Esophagus mucosa (tissue), 1 donor: ENCODE measurements at places on chromosomes 12 and 14.

DNA sequence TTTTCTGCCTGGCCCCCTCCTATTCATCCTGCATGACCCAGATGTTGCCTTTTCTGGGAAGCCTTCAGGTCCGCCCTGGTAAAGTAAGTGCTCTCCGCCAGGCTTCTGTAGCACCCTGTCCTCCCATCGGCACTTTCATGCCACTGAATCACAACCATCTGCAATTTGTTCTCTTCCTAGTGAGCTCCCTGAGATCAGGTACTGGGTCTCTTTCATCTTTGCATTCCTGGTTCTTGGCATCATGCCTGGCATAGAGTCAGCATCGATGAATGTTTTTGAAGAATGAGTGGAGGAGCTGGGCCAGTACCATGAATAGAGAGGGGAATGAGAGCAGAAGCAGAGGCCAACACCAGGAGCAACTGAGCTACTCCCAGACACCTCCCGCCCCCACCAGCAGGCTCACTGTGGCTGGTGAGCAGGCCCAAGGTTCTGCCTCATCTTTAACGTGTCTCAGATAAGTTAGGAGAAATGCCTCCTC lies 13.1 kb downstream of the ZDHHC22 start:
- no peak for ATAC-seq

DNA sequence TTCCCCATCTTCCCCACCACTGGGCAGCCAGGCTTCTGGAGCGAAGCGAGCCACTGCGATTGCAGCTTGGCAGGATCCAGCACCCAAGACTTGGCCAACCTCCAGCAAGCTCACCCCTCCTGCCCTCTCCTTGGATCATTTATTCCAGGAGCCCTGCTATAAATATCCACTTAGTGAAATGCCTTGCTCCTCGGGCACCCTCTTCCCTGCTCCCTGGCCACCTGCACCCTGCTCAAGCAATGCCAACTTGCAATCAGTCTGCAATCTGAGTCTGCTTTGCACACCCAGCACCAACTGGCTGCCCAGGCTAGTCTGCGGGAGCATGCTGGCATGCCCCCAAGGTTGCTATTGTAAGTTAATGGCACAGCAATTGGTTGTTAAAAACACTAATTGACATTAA lies 666.0 kb downstream of the MED13L start:
- no peak for ATAC-seq

GRCh38 chr12:120959111-120959878 lies 19.0 kb upstream of the HNF1A start:
- ATAC-seq: no peak

DNA sequence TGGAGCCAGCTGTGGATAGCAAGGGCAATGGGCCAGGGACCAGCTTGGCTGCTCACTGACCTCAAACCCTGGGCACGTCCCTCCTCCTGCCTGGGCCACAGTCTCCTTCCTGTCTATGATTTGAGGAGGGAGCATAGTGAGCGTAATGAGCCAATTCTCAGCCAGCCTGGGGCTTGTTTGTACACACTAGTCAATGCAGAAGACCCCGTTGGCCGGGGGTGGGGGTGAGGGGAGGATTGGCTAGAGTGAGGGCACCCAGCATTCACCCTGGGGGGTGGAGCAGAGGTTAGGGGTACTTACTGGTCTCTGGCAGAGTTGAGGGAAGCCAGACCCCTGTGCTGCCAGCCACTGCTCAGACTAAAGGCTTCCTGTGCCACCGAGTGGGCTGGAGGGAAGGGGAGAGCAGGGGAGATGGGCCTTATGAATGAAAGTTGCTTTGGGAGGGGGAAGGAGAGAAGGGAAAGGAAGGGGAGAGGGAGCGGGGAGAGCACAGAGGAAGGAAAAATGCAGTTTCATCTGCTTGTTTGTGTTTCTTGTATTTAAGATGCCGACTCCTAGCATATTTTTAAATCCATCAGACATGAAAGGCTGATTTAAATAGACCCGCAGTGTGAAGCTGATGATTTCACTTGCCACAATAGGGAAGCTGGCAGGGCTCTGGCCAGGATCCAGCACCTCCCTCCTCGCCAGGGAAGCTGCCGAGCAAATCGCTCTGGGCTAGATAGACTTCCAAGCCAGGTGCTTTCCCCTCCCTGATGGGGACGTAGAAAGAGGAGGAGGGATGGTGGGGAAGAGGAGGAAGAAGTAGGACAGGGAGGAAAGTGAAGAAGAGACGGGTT lies 114.0 kb downstream of the PRMT8 start:
- ATAC-seq: no peak

DNA sequence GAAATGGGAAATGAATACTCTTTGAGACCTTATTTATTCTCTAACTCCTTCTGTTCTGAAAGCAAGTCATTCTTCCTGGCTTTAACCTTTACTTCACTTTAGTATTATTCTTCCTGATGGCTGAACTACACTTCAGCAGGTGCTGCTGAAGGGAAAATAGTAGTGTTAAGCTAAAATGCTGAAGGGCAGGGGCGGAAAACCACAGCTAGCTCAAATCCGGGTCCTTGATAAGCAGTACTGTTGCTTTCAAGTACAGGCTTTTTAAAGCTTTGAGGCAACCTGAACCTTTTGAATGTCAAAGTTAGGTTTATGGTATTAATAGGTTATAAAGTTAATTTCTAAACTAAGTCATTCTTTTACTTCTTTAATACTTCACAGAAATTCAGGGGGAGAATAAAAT lies 10.7 kb downstream of the CCDC196 start:
- no peak for ATAC-seq

DNA sequence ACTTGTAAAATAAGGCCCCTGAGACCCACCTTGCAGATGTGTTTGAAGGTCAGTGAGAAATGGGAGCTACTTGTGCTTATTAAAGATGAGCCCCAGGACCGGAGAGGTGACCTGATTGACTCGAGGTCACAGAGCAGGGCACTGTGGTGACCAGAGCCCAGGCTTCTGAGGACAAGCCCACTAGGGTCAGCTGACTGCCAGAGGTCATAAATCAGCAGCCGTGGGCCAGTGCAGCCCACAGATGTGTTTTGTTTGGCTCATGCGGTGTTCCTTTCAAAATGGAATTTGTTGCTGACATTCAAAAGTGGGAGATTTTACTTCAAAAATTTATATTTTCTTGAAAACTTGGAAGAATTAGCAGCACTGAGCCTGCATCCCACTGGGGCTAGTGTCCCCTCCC lies 24.5 kb downstream of the JDP2 start:
- no peak for ATAC-seq

- no peak for ATAC-seq
Observed at GRCh38 chr14:100523131-100523842, 63.9 kb downstream of the BEGAIN start.

DNA sequence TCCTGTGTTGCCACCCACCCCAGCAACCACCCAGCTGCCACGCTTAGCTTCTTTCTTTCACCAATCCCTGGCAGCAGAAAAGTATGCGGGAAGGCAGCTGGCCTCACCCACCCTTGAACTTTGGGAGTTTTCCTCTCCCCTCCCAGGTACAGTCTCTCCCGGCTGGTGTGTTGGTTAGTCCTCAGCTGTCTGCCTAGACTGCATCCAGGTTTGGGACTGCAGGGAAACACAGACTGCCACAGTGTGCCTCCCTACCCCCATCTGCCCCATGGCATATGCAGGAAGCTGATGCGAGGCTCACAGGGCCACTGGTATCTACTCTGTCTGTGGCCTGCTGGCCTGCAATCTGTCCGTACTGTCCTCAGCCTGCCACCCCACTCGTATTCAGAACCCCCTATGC lies 2.1 kb downstream of the CD9 start:
- peak; percentile 2 for ATAC-seq

GRCh38 chr12:54379398-54380201 lies 4.9 kb downstream of the ZNF385A start:
- ATAC-seq: peak; percentile 65

- no peak for ATAC-seq
Observed at GRCh38 chr12:121224591-121224990, 14.7 kb downstream of the P2RX4 start.

- ATAC-seq: no peak
Observed at GRCh38 chr14:38549564-38549963, 293.7 kb upstream of the CLEC14A start.

GRCh38 chr14:90897022-90897421 lies 80.8 kb upstream of the TTC7B start:
- ATAC-seq: no peak

GRCh38 chr14:87325741-87326140 lies 667.2 kb downstream of the GALC start:
- no peak for ATAC-seq
